ENCODE measurements at places on chromosomes 2 and 18.
A peak's percentile ranks its signal among the peaks of the same experiment; 100 is the strongest.

GRCh38 chr2:10220045-10220901, 82.4 kb upstream of the HPCAL1 start:
- DNase-seq = no peak

DNA sequence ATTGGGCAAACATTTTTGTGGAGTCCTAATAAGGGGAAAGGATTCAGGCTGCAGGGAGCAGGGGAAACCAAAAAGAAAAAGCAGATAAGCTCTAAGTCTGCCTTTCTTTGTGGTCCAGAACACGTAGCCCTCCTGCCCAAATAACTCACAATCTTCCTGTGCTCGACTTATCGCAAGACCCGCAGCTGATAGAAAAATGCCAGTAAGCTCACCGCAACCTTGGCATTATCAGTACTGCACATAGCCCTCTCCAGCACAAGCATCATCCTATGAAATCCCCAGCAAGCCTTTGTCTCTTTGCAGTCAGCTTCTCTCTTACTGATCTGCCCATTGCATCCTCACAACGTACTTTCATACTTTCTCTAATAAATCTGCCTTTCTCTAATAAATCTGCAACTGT, 202.4 kb upstream of the HNRNPA3 start:
- DNase-seq = no peak

DNA sequence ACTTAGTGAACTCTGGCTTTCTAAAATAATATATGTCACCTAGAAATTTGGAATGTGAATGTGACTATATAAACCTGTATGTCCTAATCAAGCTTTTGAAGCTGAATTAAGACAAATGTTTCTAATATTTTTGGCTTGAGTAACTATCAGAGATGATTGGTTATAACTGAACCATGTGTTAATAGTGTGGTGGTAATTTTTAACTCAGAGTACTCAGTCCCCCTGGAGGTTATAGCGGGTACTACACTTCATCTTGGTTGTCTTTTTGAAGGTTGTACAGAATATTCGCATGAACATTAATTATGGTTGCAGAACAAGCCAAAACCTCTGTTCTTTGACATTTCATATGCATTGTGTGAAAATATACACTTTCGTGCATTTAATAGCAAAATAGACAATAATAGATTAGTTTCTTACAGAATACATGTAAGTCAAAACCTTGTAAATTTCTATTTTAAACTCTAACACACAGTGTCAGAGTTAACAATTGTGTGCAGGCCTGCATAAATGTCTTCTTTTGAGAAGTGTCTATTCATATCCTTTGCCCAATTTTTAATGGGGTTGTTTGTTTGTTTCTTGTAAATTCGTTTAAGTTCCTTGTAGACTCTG, 86.0 kb downstream of the OSBPL6 start:
- peak; percentile 15 for DNase-seq

GRCh38 chr2:112597537-112598322, 13.3 kb downstream of the CHCHD5 start:
- DNase-seq = no peak

- DNase-seq = no peak
Observed at GRCh38 chr2:144249035-144249637, 270.8 kb downstream of the ZEB2 start.

DNA sequence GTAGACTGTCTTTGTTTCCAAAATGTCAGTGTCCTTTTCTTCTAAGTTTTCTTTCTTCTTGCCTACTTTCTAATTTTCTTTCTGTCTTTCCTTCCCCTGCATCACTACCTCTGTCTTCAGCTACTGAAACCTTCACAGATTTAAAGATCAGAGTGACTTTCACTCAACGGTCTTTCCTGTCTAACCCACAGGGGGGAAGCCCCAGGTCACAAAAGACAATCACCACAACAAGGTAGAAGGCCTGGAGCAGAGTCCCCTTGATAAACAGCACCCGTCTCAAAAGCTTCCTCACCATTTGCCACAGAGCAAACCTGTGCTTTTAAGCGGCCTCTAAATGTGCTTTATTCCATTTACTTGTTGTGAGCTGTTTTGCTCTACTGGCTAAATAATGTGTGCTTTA, 665.4 kb downstream of the BCL11A start:
- DNase-seq = no peak

DNA sequence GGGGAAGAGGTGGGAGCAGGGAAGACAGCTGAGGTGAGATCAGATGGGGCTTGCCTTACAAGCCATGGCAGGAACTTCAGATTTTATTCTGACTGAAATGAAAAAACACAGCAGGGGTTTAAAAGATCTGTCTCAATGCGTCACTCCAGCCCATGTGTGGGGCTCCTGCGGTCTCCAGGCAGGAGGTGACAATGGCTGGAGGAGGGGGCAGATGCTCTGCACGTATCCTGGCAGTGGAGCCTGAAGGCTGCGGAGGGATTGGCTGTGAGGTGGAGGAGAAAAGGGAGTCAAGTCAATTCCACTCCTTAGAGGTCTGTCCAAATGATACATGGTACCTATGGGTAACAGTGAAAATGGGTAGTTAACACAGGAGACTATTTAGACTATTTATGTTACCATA, 40.5 kb upstream of the KIDINS220 start:
- no peak for DNase-seq

- DNase-seq = no peak
Observed at GRCh38 chr18:35511833-35512232, 14.1 kb upstream of the INO80C start.

GRCh38 chr18:5601188-5601624, 57.4 kb upstream of the EPB41L3 start:
- no peak for DNase-seq

DNA sequence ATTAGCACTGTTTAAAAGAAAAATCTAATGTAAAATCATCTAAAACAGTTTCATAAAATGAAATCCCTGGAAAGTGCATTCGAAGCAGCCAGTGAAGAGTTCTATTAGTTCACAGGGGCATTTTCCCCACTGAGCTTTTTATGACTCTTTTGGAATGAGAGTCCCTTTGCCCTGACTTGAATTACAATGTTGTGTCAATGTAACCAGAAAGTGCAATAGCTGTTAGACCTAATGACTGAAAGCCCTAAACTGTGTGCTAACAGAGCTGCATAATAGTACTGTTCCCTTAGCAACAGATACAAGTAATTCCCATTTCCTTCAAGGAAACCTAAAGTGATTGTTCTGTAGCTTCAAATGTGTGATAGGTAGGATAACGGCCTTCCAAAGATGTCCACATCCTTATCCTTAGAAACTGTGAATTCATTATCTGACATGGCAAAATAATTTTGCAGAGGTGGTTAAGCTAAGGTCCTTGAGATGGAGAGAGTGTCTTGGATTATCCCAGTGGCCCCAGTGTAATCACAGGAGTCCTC, 134.4 kb downstream of the L3MBTL4 start:
- DNase-seq = no peak

GRCh38 chr18:42080340-42080739, 125.3 kb downstream of the PIK3C3 start:
- DNase-seq = no peak

DNA sequence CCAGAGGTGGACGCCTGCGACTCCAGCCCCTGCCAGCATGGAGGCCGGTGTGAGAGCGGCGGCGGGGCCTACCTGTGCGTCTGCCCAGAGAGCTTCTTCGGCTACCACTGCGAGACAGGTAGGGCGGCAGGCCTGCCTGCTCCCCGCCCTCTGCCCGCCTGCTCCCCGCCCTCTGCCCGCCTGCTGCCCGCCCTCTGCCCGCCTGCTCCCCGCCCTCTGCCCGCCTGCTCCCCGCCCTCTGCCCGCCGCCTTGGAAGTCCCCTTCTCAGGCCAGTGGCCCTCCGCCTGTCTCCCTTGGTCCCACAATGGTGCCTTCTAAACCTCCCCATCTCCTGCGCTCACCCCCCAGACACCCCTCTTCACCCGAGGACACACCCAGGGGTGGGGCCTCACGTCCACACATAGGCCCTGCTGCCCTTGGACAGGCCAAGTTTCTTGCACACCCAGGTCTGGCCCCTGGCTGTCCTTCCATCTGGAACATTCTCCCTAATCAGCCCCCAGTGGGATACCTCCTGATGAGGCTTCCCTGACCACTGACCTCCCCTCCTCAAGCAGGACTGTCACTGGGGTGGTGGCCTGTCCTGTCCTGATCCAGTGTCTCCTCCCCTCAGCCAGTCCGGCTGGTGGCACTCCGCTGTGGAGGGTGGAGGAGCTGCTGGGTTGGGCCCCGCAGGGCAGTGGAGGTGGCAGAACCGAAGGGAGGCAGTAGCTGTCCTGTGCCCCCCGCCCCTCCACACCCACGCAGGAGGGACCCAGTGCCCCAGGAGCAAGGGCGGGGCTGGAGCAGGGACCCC, 37.9 kb downstream of the MTERF4 start:
- DNase-seq = peak; percentile 31

DNA sequence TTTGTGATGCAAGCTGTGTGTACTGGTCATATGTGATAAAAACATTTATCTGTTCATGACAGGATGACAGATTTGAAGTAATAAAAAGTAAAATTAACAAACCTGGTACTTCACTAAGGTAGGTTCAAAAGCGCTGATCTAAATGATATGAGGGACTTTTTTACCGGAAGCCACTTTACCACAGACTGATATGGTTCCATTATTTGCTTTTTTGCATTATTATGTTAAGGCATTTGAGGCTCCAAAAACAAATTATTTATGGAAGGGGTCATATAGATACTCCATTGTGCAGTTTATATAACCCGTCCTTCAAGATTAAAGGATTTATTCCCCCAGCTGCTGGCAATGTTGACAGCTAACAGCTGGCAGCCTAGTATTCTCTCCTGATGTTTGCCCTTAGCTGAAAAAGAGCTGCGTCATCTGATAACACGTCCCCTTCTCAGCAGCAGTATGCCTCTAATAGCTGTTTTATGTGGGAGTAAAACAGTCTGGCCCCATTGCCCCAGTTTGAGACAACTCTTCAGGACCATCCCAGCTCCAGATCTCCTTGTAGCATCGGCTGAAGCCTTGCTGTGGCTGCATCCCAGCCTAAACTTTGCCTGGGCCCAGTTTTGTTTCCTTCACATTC, 84.8 kb upstream of the XIRP2 start:
- DNase-seq = no peak

Measured in 8988T (cell line).